ENCODE measurements at places on chromosomes 6 and 20. TPM values are rescaled to one million over a fixed set of nuclear protein-coding genes. Genes with fewer than 3 reads are reported as not detected.

IFNGR1 gene
- total RNA-seq: 37.2 TPM

SSTR4 gene
- total RNA-seq: not detected

ACTL10 gene
- 3.2 TPM for total RNA-seq

RIMS1 gene
- total RNA-seq: 0.35 TPM

NKX2-4 gene
- not detected for total RNA-seq

HAO1 gene
- total RNA-seq: not detected

SLC17A4 gene
- not detected for total RNA-seq

ADGRF1 gene
- 24.3 TPM for total RNA-seq

SMLR1 gene
- not detected for total RNA-seq
